ENCODE measurements at places on chromosomes 4 and X.
A peak's percentile ranks its signal among the peaks of the same experiment; 100 is the strongest.

- DNase-seq = no peak
Measured at GRCh38 chrX:37420185-37420584, 71.0 kb downstream of the PRRG1 start.

DNA sequence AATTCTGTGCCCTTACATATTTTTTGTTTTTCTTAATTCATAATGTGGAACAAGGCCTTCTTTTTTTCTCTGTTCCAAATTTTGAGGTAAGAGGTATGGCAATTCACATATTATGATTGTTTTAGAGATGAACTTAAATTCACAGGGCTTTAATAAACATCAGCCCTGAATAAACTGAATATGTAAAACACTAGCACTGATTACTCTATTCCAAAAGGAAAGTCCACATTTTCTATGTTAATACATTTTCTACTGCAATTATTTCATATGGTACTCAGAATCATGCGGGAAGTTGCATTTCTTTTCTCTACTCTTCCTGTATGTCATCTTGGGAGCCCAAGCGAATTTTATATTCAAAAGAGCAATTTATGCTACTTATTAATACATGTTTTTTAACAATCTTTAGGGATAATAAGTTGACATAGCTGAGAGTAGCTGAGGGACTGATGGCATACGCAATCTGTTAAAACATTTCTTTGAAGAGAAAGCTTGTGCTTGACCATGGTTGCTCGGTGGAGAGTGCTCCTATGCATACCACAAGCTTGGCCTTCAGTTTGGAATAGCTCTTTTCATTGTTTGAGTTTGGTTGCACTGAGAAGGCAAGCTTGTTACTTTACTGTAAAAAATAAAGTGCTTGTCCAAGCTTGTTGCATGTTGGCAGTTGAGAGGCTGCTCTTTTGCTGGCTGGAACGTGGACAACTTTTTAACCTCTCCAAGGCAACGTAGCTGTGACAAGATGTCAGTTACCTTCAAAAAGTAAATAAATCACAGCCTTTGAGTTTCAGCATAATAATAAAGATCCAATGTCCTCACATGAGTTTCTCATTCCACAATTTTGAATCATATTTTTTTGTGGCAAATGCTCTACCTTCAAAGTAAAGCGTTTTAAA lies 196.3 kb upstream of the SPRY1 start:
- no peak for DNase-seq

GRCh38 chrX:15602761-15603160 lies 2.0 kb upstream of the ACE2 start:
- no peak for DNase-seq

- DNase-seq = no peak
Measured at GRCh38 chr4:175457956-175458355, 354.1 kb downstream of the GPM6A start.

DNA sequence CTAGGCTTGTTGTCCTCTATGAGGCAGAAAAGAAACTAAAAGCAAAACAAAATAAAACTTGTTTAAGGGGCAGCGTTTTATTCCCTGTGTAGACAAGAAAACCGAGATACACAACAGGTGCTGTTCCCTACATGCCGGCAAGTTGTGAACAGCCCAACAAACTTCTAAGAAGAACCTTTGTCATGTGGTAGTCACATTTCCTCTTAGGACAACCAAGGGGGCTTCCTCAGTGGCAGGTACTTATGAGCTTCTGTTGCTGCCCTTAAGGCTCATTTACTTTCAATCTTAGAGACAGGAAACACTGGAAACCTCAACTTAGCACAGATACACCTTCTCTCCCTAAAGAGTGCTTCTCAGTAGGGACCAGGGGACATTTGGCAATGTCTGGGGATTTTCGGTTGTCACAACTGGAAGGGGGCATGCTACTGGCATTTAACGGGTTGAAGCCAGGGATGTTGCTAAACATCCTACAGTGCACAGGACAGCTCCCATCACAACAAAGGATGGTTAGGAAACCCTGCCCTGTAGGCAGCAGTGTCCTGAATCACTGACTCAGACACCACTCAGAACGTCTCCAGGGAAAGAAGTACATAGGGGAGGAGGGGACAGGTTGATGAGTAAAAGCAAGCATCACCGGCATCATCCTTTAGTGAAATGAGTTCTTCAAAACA lies 111.0 kb downstream of the ASB9 start:
- DNase-seq = no peak

DNA sequence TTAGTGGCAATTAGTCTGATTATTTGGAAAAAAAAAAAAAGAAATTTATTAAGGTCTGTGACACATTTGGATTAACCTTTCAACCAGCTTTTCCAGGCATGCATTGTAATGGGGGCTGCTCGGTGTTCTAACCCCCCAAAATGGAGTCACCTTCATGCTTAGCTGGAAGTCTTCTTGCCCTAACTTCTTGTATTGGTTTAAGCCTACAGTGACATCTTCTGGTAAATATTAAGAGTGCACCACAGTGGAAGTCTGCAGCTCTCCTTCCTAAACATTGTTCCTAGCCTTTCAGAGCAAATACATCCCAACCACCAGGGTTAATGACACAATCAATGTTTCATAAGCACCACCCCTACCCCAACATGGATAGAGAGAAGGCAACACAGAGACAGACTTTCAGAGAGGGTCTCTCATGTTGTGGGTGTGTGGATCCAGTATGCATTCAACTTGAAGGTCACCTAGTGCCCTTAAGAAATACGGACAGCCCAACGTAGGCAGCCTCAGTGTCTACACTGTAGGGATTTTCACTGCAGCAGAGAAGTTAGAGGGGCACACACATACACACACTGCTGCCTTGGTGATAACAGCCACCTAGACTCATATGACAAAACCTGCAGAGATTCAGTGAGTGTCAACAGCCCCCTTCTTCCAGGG lies 142.9 kb upstream of the MBNL3 start:
- DNase-seq = peak; percentile 27

- DNase-seq = no peak
Measured at GRCh38 chr4:42672359-42673081, 15.6 kb upstream of the ATP8A1 start.

DNA sequence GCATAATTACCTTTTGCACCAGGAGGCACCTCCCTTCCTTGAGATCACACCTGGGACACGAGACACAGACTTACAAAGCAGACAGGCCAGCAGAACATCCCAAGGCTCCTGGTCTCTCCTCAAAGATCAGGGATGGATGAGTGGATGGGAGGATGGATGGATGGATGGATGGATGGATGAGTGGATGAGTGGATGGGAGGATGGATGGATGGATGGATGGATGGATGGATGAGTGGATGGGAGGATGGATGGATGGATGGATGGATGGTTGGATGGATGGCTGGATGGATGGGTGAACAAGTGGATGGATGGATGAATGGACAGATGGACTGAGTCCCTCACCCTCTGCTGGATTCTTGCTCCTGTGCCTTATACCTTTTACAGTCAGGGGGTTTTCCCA lies 364.0 kb downstream of the BCOR start:
- no peak for DNase-seq

- DNase-seq = peak; percentile 28
Measured at GRCh38 chr4:130419211-130419975, 1323.4 kb downstream of the C4orf33 start.

GRCh38 chr4:141131723-141132071 lies 1.6 kb downstream of the RNF150 start:
- DNase-seq = no peak

DNA sequence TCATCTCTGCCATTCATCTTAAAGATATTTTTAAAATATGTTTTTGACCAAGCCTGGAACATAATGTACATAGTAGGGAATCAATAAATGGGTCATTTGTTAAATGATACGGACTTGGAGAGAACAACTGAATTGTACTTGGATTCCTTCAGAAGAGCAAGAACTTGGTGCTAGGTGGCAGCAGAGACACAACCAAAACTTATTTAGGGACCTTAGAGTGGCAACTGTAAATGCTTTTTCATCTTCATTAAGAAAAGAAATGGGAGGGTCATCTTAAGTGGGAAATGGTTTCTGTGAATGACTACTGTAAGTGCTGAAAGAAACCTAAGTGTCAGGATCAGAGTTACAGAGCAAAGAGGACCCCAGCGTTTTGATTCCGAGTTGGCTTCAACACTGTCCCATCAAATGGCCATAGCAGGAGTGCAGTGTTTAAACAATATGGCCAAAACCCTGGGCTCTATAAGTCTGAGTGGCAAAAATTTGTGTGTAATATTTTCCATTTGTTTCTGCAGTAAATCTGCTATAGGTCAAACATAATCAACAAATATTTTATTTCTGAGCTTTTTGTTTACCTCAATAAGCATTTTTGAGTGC lies 213.6 kb downstream of the PALLD start:
- DNase-seq = peak; percentile 77
